ENCODE measurements at places on chromosomes 1 and 21. TPM values are rescaled to one million over a fixed set of nuclear protein-coding genes. Genes with fewer than 3 reads are reported as not detected.

- peak overlapping the region; percentile 80 for H3K4me3 ChIP-seq
- H3K27ac ChIP-seq: no peak overlapping the region
- no peaks in the 10 kb centered on the region for H3K27me3 ChIP-seq
These were observed 1.5 kb downstream of the UBE2G2 start for GRCh38 chr21:44800103-44800502.

DNA sequence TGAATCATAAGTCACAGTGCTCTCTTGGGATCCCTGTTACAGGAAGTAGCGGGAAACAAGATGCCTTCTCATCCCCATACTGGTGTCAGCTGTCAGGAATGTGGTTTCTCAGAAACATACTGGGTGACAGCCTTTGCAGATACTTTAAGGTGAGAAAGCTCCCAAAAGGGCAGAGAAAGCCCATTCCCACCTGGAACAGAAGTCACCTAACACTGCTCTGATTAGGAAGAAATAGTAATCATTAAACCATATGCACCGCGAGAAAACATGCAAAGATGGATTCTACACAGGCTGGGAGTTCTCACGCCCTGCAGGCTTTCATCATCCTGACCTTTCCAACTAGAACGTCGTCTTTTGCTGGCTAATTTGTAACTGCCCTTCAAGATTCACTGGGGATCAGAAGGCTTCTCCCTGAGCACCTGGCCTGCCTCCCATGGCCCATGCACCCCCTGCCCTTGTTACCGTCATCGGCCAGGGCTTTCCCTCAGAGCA lies 46.2 kb upstream of the SLC44A3 start:
- no peaks in the 10 kb centered on the region for H3K27me3 ChIP-seq
- H3K27ac ChIP-seq: no peak overlapping the region
- H3K4me1 ChIP-seq: no peaks in the 10 kb centered on the region
- no peaks in the 10 kb centered on the region for H3K36me3 ChIP-seq

DNA sequence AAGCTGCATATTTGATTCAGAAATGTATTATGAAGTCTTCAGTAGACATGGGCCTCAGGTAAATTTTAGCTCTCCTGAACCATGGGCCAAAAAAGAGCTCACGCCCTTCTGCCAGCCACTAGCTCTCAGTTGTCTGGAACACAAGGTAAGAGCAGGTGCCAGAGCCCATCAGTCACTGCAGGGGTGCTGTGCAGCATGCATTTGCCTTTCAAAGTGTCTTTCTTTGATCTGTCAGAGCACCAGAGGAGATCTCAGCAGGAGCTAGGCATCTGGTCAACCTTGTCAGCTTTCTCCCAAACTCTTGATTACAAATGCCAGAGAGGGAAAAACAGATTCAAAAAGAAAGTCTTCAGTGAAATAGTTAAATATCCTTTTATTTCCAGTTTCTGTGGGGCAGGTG lies 332.3 kb downstream of the COL11A1 start:
- no peak overlapping the region for H3K27ac ChIP-seq
- peak; percentile 19 for DNase-seq
- H3K27me3 ChIP-seq: no peaks in the 10 kb centered on the region
- H3K36me3 ChIP-seq: no peaks in the 10 kb centered on the region
- no peaks in the 10 kb centered on the region for H3K4me1 ChIP-seq

DNA sequence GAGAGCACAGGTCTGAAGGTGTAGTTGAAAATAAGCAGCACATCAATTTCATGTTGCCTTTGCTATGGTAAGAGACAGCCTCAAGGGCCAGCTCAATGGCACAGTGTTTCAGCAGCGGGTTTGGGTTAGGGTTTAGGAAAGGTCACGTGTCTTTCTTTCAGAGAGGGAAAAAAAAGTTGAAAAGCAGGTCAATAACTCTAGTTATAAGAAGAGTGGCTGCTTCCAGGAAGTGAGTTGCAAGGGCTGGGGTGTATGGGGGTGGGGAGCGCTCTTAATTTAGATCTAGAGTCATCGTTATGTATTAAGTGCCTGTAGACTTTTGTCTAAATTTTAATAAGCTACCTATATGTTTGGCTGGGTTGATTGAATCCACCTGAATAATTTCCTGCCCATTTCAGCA lies 118.5 kb upstream of the SPAG17 start:
- H3K27ac ChIP-seq: peak overlapping the region; percentile 21
- peaks cover 16% of the 10 kb centered on the region for H3K4me1 ChIP-seq
- no peak overlapping the region for H3K4me3 ChIP-seq
- no peak for DNase-seq
- H3K36me3 ChIP-seq: no peaks in the 10 kb centered on the region
- no peaks in the 10 kb centered on the region for H3K27me3 ChIP-seq

GRCh38 chr1:93200086-93200620 lies 19.6 kb downstream of the CCDC18 start:
- H3K4me1 ChIP-seq: no peaks in the 10 kb centered on the region
- no peak overlapping the region for H3K4me3 ChIP-seq
- H3K27ac ChIP-seq: no peak overlapping the region
- H3K36me3 ChIP-seq: peaks cover 9% of the 10 kb centered on the region

DNA sequence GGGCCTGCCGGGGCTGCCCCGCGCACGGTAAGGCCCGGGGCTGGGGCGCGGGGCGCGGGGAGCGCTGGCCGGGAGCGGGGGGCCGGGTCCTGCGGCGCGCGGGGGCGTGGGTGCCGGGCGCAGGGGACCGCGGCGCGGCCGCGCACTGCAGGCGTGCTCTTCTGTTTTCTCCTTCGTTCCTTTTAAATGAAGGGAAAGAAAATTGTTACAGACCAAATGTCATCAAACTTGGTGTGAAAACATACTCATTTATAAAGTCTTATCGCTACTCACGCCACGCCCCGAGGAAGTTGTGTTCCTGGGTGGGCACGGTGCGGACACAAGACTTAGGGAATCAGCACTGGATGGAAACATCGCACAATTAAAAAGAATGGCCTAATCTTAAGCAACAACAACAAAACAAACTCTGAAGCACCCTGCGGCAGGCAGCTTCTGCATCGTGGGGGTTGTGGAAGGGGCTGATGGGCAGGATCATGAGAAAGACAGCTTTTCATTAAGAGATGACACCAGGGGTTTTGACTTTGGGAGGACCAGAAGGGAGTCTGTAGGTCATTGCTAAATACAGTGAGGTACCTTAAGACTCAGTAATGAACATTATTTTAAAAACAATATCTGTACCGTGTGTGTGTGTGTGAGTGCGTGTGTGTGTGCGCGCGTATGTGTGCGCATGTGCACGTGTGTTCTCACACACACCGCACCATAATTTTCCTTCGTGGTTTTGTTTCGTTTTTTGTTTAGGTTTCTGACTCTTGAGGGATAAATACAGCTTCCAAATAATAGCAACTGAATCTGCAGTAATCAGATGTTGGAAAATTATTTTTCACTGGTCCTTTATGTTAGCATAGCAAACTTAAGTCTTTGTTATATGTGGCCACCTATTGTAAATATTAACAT lies 548 bp downstream of the B3GALT5 start:
- peaks cover 30% of the 10 kb centered on the region for H3K27me3 ChIP-seq
- no peak overlapping the region for H3K27ac ChIP-seq
- H3K4me1 ChIP-seq: peaks cover 12% of the 10 kb centered on the region
- H3K4me3 ChIP-seq: no peak overlapping the region
- H3K36me3 ChIP-seq: no peaks in the 10 kb centered on the region
- no peak for DNase-seq

DNA sequence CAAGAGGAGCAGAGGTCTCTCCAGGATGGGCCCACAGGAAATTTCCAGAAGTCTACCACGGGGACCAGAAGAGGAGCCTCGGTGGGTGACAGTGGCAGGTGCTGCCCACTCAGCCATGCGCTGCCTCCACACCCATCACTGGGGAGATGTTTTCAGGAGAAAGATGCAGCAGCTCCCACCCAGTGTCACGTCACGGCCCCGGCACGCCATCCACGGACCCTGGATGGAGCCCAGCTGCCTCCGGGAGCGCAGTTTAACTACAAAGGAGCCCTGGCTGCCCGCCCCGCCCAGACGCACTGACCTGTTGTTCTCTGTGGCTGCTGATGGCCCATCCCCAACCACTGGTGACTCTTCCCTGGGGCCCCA lies 6.8 kb downstream of the TSPEAR start:
- H3K36me3 ChIP-seq: no peaks in the 10 kb centered on the region
- H3K4me3 ChIP-seq: no peak overlapping the region
- H3K27ac ChIP-seq: no peak overlapping the region
- DNase-seq: no peak

DNA sequence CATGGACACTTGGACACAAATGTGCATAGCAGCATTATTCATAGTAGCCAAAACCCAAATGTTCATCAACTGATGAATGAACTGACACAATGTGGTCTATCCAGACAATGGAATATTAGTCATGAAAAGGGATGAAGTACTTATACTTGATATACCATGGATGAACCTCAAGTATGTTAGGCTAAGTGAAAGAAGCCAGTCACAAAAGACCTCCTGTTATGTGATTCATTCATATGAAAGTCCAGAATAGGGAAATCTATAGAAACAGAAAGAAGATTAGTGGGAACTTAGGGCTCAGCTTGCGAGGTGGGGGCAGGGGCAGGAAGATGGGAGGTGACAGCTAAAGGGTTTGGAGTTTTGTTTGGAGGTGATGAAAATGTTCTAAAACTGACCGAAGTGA lies 7.4 kb downstream of the KCNE1 start:
- H3K36me3 ChIP-seq: no peaks in the 10 kb centered on the region
- no peak for DNase-seq
- H3K27ac ChIP-seq: no peak overlapping the region
- no peaks in the 10 kb centered on the region for H3K4me1 ChIP-seq
- H3K4me3 ChIP-seq: no peak overlapping the region

DNA sequence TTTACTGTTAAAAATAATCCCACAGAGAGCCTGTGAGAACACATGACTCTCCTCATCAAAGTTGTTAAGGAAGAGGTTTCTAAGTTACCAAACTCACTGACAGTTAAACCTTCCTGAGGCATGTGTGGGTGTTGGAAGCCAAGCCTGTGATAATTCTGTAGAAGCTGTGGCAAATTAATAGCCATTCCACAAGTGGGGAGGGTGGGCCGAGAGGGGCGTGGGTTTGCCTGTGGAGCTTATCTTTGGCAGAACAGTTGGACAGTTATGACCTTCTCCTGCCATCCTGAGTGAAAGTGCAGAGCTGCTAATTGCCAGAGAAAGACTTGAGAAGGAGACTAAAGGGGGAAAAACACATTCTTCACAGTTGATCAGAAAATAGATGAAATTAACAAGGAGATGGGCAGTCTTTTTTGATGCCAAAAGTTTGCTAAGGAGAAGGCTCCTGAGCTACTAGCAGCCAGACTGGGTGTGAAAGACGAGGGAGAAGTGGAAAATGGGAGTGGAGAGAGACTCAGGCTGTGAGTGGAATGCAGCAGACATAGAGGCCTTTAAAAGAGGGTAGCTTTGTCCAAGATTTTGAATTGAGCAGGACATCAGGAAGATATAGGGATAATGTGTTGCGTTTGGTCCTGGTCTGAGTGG lies 1.6 kb upstream of the PLA2G2C start:
- no peak for DNase-seq
- H3K4me3 ChIP-seq: no peak overlapping the region
- no peak overlapping the region for H3K27ac ChIP-seq
- H3K27me3 ChIP-seq: peaks cover 41% of the 10 kb centered on the region

DNA sequence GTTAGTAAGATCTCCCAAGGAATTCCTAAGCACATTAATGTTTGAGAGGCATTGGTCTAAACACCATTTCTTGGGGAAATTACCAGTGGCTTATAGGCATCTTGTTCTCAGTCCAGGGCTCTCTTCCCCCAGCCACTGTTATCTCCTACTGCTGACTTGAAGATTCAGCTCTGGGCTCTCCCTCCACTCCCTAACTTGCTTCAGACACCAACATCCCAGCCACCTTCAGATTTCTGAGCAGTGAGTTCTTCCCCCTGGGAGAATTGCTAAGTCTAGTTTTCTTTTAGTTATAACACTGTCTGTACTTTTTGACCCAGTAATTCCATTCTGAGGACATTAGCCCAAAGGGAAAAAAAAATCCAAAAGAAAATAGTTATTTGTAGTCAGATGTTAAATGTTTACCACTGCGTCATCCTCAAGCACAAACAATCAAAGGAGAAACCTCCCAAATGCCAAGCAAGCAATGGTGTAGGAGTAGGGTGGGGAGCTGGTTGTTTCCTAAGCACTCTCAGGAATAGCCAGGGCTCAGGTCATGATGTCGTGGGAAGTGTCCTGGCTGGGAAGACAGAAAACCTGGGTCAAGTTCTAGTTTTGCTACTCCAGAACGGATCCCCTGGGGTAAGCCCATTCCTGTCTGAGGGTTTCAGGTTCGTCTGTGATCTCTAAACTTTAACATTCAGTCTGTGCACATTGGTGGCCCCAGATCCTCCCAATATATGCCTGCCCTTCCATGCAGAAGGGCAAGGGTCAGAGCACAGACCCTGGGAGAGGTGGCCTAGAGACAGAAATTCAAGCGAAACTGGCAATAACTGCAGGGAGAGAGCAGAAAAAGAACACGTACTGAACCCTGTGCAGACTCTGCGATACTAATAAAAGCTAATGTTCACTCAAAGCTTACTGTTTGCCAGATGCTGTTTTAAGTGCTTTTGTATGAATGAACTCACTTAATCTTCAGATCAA lies 191.1 kb upstream of the FGGY start:
- no peak overlapping the region for H3K27ac ChIP-seq
- DNase-seq: peak; percentile 18
- peaks cover 8% of the 10 kb centered on the region for H3K4me1 ChIP-seq
- H3K36me3 ChIP-seq: no peaks in the 10 kb centered on the region
- H3K27me3 ChIP-seq: no peaks in the 10 kb centered on the region

GRCh38 chr1:101178341-101178687 lies 58.5 kb upstream of the S1PR1 start:
- no peaks in the 10 kb centered on the region for H3K27me3 ChIP-seq
- H3K27ac ChIP-seq: no peak overlapping the region
- H3K4me1 ChIP-seq: peaks cover 2% of the 10 kb centered on the region
- H3K4me3 ChIP-seq: no peak overlapping the region
- H3K36me3 ChIP-seq: no peaks in the 10 kb centered on the region
- no peak for DNase-seq

Gene TMED5
- 18.2 TPM for total RNA-seq

Gene KIF17
- total RNA-seq: 1.8 TPM

Gene LYPD8
- not detected for total RNA-seq

Gene EXO1
- total RNA-seq: 6.4 TPM

Gene PCBP3
- total RNA-seq: 0.93 TPM

Gene PTPN7
- 0.44 TPM for total RNA-seq

Gene CAPN9
- total RNA-seq: 0.35 TPM

Gene NEGR1
- 22.3 TPM for total RNA-seq

Gene ETV3L
- not detected for total RNA-seq

All from muscle of leg (tissue), 16 donors.